Osteoblast (primary cell): ENCODE measurements at places on chromosomes 7 and 10. TPM values are rescaled to one million over a fixed set of nuclear protein-coding genes. Genes with fewer than 3 reads are reported as not detected.

Gene GIMAP5
- not detected in 2 replicates for total RNA-seq

Gene SRGN
- 344 and 474 TPM in 2 replicates for total RNA-seq

Gene H2BK1
- not detected in 2 replicates for total RNA-seq

Gene CLDN4
- 0.36 and 0.59 TPM in 2 replicates for total RNA-seq

Gene HOXA3
- total RNA-seq = 3.5 and 4.0 TPM in 2 replicates

Gene LYZL2
- total RNA-seq = not detected in 2 replicates

Gene OPN1SW
- total RNA-seq = not detected in 2 replicates

Gene VWC2
- not detected in 2 replicates for total RNA-seq

Gene UBE3C
- total RNA-seq = 94.9 and 95.9 TPM in 2 replicates

Gene PRLHR
- total RNA-seq = not detected in 2 replicates

Gene EVX1
- total RNA-seq = not detected in 2 replicates

Gene CARD11
- total RNA-seq = under 0.01 TPM in 1 of 2 replicates, not detected in the other

Gene C10orf105
- under 0.01 TPM in 1 of 2 replicates, not detected in the other for total RNA-seq

Gene DGKB
- total RNA-seq = 0.88 and 1.1 TPM in 2 replicates

Gene GDF2
- not detected in 2 replicates for total RNA-seq

Gene CLRN3
- not detected in 2 replicates for total RNA-seq

Gene NPY4R2
- not detected in 2 replicates for total RNA-seq

Gene BHLHA15
- total RNA-seq = not detected in 2 replicates

Gene ATP6V0A4
- under 0.01 TPM in 2 replicates for total RNA-seq

Gene MRC1
- total RNA-seq = under 0.01 and 0.36 TPM in 2 replicates

Gene HOXA2
- total RNA-seq = 0.36 and 0.59 TPM in 2 replicates

Gene SEMA3C
- total RNA-seq = 388 and 421 TPM in 2 replicates

Gene CNNM1
- 0.29 and 0.36 TPM in 2 replicates for total RNA-seq

Gene TDRD1
- total RNA-seq = 0.59 and 0.72 TPM in 2 replicates

Gene ZNF746
- total RNA-seq = 22.1 and 23.6 TPM in 2 replicates

Gene HOXA1
- 0.72 and 1.5 TPM in 2 replicates for total RNA-seq

Gene MEST
- 330 and 347 TPM in 2 replicates for total RNA-seq

Gene SND1
- 245 and 257 TPM in 2 replicates for total RNA-seq

Gene C10orf90
- total RNA-seq = 0.59 and 0.72 TPM in 2 replicates

Gene ANKRD61
- not detected in 2 replicates for total RNA-seq
